ENCODE measurements at places on chromosomes 13 and 19.

GRCh38 chr19:835210-835810 is 5.5 kb upstream of the PRTN3 start:
- DNase-seq = no peak

DNA sequence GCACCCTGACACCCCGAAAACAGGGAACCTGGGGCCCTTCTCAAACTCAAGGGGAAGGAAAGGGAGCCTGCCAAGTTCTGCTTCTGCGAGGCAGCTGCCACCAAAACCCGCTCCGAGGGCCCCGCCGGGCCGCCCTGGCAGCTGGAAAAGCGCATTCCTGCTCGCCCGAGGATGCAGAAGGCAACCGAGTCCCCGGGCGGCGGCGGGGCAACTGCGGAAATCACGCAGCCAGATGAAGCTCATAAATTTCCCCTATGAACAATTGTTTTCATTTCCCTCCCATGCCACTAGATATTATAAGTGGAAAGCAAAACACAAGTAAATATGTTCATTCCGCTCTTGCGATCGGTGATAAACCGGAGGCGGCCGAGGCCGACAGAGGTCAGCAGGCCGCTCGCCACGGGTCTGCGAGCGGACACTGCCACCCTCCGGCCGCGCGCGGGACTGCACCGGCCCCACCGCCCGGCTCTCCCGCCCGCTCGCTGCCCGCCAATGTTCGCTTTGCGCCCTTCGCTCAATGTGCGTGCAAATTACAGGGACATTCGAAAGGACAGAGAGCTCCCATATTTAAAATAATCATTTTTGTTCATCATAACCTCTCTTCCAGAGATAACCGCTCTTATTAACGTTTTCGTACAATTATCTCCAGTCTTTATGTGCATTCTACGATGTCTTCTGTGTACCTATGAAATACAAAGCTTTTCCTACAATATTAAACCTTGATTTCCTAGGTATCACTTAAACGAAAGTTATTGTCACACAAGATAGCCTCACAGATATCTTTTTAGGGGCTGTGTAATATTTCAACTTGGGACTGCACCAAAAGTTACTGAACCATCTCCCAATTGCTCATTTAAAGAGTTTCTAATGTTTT is 120.8 kb upstream of the ZNF507 start:
- peak; percentile 30 for DNase-seq

DNA sequence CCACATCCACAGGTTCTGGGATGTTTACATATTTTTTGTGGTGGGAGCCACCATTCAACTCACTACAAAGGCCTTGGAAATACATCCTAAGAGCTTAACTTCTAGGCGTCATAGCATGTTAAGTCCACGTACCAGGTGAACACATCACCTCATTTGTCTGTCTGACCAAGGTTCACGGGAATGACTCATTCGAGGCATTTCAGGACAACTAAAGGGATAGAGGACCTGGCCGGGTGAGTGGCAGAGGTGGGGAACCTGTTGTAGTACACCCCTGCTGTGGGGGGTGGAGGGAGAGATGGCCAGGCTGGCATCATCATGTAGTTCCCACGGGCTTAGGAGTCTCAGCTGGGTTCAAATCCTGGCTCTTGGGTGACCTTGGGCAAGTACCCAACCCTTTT is 51.5 kb downstream of the BICRA start:
- no peak for DNase-seq

GRCh38 chr19:20079476-20079875 is 1.7 kb downstream of the ZNF90 start:
- no peak for DNase-seq

- DNase-seq = no peak
Observed at GRCh38 chr13:57326532-57326931, 159.5 kb downstream of the PRR20E start.

DNA sequence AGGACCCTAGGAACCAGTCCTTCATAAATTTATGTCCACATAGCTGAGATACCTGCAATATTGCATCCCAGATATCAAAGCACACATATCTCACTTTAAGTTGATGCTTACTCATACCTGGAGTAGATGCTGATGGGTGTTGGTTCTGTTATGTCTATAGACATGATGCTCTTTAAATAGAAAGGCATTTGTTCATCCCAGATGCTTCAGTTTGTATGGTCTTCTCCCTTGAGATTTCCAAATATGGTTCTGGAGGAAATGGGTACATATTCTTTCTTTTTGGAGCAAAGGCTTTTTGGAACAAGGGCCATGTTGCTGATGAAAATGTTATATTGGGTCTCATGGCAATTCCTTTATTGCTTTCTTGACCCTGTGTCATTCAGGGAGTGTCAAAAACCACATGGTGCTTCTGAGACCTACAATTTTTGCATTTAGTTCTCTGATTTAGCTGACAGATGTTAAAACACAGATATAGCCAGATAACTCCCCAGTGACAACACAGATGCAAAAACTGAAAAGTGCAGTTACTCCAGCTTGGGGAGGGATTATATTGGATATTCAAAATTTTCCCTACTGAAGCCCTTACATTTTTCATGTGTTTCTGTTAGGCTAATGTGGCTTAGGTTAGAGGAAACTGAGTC is 211.4 kb downstream of the KCNRG start:
- no peak for DNase-seq

GRCh38 chr19:19214159-19214490 is 2.4 kb downstream of the NCAN start:
- DNase-seq = no peak

- no peak for DNase-seq
Observed at GRCh38 chr19:3115916-3116602, 19.8 kb upstream of the GNA15 start.

DNA sequence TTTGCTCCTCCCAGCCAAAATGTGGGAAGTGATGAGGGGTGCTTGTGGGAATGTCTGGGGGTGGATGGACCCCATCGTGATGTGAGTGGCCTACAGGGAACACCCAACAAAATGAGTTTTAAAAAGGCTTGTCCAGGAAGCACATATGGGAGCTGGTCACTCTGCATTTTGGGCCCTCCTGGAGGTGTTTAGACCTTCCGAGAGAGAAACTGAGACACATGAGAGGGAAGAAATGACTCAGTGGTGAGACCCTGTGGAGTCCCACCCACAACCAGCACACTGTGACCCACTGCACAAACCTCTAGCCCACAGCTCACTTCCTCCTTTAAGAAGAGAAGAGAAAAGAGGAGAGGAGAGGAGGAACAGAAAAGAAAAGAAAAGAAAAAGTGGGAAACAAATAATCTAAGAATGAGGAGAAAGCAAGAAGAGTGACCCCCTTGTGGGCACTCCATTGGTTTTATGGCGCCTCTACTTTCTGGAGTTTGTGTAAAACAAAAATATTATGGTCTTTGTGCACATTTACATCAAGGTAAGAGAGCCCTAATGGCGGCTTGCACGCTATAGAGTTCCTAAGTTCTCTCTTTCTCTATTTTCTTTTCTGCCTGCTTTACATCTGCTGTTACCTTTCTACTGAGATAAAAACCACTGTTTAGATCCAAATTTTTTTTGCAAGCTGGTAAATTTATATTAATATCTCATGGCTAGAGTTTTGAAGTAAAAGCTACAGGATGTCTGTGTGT is 13.3 kb upstream of the LILRB1 start:
- no peak for DNase-seq

Data from H4 (cell line).